ENCODE measurements at places on chromosomes 12 and 14.

GRCh38 chr14:99875836-99876235, 82.6 kb downstream of the EML1 start:
- DNase-seq: no peak

DNA sequence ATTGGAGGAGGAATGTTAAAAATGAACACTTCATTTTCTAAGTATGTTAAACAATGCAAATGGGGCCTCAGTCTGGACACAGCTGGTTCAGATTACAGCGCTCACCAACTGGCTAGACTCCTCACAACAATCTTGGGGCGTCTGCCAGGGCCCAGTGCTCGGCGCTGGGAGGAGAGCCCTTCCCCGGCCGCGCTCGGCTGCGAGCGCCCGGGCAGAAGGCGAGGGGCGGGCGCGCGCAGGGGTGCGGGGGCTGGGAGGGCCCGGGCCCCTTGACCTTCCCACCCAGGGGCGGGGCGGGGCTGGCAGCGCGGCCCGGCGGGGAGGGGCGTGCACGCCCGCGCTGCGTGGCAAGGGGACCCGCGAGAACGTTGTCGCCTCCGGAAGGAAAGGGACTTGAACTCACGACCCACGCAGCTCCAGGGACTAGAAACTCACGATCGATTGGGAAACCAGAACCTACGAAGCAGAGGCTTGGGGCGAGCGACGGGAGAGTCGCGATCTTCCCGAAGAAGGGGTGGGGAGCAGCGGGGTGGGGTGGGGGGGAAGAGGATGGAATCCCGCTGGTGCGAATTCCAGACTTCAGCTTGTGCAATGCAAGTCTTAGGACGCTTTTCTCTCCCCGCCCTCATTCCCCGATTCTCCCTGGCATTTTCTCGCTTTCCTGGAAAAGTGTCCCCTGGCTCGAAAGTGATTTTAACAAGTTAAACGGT, at the start of gene FBLN5:
Gene FBLN5 (minus strand): TSS at position 220 of the 710 bp plus-strand sequence. CDS start 465 bp downstream, outside the sequence.
- peak; percentile 48 for DNase-seq

- DNase-seq: no peak
Observed at GRCh38 chr14:106511006-106511799, 984.8 kb downstream of the TMEM121 start.

DNA sequence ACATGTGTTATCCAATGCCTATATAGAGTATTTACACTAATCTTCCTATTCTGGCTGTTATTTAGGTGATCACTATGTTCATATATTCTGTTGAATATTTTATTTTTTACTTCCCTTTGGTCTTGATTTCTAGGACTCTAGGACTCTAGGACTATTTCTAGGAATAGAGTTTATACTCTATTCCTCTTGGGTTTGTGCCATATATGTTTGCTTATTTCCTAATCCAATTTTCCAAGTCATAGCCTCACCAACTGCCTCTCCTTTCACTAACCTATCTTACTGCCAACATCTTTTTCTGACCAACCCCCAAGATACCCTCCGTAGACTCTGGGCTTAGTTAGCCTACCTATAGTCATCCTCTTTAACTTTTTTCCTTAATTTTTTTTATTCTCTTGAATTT, 28.5 kb downstream of the ARF6 start:
- DNase-seq: no peak

DNA sequence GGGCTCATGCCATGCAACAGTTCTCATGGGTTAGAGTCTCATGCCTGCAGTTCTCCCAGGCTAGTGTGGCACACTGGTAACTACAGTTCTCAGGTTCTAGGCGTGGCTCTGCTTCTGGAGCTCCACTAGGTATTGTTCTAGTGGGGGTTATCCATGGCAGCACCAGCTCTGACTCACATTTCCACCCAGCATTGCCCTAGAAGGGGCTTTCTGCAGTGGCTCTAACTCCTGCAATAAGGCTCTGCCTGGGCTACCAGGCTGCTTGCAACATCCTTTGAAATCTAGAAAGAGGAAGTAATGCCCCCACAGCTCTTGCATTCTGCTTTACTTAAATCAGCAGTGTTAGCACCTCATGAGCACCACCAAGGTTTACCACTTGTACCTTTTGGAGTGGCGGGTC, 220.3 kb upstream of the ARID2 start:
- no peak for DNase-seq

GRCh38 chr12:132094269-132094891, 49.7 kb downstream of the DDX51 start:
- DNase-seq: no peak

GRCh38 chr12:15797818-15798217, 8.6 kb upstream of the EPS8 start:
- no peak for DNase-seq

DNA sequence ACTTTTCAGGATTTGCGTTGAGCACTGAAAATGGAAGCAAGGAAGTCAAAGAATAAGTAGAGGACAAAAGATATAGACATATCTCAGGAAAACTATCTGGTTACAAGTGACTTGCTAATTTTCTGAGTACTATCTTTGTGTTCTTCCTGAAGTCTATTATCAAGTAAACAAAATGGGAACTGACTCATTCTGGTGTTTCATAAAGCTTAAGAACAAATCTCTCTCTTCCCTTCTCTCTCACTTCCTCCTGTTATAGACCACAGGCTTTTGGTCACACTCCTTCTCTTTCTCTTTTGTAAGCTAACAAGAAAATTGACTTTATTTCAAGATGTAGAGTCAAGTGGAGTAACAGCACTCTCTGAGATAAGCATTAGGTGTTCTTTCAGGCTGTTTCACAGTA, 406.6 kb upstream of the SYT1 start:
- no peak for DNase-seq

DNA sequence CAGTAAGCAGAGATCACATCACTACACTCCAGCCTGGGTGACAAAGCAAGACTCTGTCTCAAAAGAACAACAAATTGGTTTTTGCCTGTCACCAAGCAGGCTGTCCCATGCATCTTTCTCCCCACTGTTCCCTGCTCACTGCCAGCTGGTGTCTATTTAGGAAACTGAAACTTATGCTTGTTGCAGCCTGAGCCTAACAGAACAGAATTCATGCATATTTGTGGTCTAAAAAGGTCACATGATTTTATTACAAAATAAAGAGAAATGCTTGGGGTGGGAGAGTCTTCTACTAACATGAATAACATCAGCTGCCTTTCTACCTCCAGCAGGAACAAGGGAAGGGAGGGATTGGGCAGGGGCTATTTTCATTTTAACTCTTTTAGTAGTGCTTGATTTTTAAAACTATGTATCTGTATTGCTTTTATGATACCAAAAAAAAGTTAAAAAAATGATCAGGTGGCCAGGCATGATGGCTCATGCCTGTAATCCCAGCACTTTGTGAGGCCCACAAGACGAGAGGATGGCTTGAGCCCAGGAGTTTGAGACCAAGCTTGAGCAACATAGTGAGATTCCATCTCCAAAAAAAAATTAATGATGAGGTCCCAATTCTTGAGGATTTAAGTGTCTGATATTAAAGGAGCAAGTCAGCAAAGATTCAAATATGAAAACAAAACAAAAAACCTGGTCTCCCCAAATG, 923 bp downstream of the STAT2 start:
- no peak for DNase-seq

Measured in DMS79 (cell line).